ENCODE measurements at places on chromosomes 7 and 10.

DNA sequence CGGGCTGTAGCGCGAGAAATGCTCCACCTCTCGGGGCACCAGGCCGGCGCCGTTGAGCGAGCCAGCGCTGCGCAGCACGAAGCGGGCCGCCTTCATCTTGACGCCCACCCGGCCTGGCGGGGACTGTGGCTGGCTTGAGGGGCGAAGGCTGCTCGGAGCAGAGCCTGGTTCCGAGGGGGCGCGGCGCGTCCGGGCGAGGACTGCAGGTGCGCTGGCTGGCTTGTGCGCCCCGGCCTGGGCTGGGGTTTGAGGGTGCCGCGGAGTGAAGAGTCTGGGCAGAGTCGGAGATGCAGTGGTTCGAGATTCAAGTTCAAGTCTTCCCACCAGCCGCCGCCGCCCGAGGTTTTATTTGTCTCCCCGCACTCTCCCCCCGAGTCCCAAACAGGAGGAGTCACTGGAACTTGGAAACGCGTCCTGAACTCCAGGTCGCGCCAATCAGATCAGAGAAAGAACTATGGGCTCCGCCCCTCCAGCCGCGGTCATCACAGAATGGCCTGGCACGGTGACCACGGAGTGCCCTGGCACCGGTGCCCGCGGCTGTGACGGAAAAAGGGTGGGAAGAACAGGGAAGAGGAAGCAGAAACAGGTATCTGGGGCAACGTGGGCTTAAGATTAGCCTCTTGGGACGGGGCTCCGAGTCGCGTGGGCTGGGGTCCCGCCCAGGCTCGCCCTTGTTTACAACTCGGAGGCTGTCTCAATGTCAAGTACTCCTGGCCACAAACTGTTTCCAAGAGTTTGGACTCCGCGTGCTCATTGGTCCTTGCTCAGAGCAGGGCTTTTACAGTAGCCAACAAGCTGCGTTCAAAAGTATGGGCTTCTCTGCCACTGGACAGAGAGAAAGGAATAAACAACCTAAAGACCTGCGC lies at the start of gene PDK4:
TSS of gene PDK4 (minus strand) at position 319 of the 866 bp plus-strand sequence. CDS start at position 96, 223 bp downstream.
- DNase-seq, result peak; percentile 90

GRCh38 chr7:127158659-127159058 lies 94.1 kb downstream of the GRM8 start:
- DNase-seq, result no peak

DNA sequence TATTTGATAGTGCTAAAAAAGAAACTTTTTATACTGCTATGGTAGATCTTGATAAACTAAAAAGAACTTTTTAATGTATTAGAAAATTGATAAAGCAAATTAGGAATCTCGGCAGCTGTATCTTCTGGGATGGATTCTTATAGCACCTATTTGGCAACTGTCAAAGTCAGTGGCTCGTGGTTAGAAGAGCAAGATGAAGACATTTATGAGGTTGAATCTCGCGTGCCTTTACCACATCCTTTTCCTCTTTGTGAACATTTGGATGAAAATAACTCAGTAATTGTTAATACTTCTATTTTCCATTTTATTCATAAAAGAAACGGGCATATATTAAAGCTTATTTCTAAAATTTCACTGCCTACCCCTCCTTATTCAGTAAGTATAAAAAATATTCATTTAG lies 76.2 kb downstream of the CYP51A1 start:
- no peak for DNase-seq

GRCh38 chr10:125362950-125363349 lies 202.6 kb upstream of the CTBP2 start:
- DNase-seq, result no peak

GRCh38 chr10:44925224-44925623 lies 14.1 kb downstream of the TMEM72 start:
- DNase-seq, result no peak

DNA sequence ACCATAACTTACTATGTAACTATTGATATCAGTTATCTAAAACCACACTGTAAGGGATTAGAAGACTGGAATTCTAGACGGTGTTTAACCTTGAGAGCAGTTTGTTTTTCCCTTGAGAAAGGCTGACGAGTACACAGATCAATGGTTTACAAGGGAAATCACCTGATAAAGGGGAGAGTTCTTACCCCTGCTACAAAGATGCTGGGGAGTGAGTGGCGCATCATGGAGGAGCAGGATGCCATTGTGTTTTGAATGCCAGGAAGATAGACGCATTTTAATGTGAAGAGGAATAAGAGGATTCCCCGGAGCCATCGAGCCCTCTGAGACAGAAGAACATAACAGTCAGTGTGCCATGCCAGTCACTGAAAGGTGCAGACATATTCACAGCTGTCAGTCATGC lies 145.2 kb downstream of the PKD1L1 start:
- DNase-seq, result no peak

DNA sequence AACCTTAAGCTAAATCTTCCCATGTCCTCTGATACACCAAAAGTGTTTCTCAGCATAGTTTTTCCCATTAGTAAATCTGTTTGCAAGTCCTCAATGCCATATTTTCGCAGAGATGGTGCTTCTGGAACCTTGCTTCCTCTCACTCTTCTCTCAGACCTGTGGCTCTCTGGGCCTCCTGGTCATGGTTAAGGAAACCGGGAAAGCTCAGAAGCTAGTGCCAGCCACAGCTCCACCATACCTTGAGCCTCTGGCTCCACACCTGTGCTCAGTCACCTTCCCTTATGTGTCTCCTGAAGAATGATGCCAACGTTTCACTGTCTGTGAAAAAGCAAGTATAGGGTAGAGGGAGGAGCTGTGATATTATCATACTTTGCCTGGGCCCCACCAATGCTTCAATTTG lies 149.6 kb downstream of the CYP26A1 start:
- no peak for DNase-seq

DNA sequence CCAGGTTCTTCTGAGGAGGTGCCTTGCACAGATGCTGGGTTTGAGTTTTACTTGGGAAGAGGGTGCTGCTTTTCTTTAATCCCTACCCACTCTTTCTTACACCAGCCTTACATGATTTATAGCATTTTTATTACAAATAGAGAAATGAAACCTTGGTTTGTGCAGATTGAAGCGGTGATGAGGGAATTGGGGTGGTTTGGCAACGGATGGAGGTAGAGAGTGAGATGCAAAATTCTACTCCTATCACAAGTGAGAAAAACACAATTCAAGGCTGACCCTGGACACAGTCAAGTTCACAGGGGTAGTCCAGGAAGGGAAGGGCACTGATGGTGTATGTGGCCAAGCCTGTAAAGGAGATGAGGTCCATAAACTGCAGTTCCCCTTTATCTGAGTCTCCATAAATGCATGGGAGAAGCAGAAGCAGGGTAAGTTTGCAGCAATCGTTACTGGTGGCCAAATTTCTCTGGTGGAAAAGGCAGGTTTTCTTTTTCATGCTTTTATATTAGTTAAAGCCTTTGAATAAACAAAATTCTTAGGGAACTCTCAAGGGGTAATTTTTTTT lies 214.3 kb downstream of the JAZF1 start:
- no peak for DNase-seq

- no peak for DNase-seq
These were observed 95.8 kb upstream of the DIP2C start for GRCh38 chr10:785089-785860.

DNA sequence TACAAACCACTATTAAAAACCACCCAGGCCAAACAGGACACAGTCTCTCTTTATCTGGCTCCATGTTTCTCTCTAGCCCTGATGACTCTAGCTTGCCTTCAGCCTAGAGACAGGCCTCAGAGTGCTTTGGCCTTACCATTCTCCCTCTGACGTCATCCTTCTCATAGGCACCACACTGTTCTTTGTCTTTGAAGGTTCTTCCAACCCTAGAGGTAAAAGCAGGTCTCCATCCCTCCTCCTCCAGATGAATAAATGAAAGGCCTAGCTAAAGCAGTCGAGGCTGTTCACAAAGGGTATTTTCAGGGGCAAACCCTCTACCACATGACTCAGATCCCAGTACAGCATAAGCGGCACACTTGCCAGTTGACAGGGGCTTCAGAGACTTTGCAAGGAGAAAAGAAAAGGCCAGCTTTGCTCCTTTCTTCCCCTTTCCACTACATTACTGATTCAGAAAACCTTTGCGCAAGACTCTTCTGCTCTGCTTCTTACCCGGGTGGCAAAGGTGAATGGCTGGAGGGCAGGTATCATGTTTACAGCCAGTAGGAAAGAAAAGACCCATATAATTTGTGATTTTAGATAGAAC lies 14.8 kb downstream of the NFE2L3 start:
- no peak for DNase-seq

GRCh38 chr10:77685432-77685831 lies 47.8 kb upstream of the KCNMA1 start:
- DNase-seq, result no peak

Data from ureter (tissue), 1 donor.